ENCODE measurements at places on chromosomes 12 and 14.

DNA sequence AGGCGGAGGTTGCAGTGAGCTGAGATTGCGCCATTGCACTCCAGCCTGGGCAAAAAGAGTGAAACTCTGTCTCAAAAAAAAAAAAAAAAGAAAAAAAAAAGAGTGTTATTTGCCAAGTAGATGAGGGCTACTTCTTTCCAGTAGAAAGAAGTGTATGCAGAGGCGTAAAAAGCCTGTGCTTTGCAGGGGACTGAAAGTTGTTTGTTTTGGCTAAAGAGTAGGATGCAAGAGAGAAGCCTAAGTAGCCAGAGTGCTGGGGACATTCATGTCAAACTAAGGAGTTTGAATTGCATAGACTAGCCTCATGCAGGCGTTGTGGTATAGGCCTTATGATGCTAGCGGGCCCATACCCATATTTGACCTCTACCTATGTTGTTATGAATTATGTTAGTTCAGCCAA is 9.5 kb downstream of the HSD17B6 start:
- DNase-seq = no peak

- DNase-seq = peak; percentile 32
Observed at GRCh38 chr12:93591137-93591868, 18.8 kb downstream of the SOCS2 start.

GRCh38 chr12:4905316-4905715 is 4.4 kb upstream of the KCNA1 start:
- no peak for DNase-seq

GRCh38 chr14:70707138-70708038 is 65.7 kb downstream of the TTC9 start:
- no peak for DNase-seq

DNA sequence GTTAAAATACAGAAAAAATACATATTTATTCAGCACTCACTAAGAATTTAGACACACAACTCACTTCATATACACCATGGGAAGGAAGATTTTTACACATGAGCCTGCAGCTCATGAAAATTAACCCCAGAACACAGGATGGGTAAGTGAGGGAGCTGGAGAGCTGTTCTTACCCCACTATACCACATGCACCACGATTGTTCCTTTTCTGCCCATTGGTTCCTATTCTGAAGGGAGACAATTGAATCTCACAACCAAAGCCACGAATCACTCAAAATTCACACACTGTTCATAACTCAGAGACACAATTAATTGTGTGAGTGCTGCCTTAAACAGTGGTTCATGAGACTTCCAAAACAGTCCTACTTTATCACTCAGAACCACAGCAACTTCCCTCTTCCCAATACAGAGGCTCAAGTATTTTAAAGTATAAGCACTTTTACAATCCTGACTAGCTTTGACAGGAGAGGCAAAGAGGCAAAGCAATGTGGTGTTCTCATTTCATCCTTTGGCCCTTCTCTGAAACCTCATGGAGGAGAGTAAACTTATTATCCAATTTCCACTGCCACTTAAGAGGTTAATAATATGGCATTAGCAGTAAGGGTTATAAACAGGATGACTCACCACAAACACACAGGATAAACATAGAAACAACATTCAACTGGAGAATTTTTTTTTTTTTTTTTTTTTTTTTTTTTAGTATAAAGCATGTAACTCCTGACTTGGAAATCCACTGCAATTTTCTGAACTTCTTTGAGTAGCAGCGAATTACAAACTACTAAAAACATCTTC is 59.5 kb downstream of the ITPR2 start:
- DNase-seq = no peak

GRCh38 chr12:94618995-94619695 is 31.2 kb downstream of the TMCC3 start:
- DNase-seq = peak; percentile 33

DNA sequence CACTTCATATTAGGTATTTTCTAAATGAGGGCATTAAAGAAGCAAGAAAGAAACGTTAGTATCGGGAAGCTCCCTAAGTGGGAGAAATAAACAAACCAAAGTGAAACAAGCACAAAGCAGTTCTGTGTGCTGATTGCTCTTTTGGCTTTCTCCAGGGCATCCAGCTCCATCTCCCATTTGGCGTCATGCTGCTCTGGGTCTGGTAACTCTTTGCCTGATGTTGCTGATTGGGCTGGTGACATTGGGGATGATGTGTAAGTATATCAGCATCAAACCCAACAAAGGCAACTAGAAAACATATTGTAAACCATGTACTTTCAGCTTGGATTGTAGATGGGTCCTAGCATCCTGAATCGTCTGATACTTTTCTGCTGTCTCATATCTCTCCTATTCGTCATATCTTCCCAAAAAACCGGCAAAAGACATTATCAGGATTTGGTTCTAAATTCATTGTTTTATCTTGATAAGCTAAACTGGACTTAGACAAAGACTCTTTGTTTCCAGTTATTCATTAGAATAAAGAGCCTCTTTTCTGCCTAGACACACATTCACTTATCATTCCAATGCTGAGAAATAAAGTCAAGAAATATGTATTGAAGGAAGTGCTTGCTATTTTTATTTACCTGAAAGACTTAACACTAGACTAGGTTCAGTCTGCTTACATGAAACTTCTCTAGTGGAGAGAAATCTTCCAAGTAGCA is 2.4 kb downstream of the CLEC12B start:
- no peak for DNase-seq

DNA sequence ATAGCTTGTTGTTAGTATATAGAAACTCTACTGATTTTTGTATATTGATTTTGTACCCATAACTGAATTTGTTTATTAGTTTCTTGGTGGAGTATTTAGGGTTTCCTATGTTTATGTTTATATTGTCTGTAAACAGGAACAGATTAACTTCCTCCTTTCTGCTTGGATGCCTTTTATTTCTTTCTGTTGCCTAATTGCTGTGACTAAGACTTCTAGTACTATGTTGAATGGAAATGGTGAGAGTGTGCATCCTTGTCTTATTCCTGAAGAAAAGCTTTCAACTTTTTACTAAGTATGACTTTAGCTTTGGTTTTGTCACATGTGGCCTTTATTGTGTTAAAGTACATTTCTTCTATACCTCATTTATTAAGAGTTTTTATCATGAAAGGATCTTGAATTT is 20.9 kb downstream of the FBXW8 start:
- DNase-seq = no peak

GRCh38 chr12:131415781-131416180 is 295.1 kb upstream of the SFSWAP start:
- DNase-seq = no peak

- DNase-seq = no peak
Observed at GRCh38 chr12:1473418-1473817, 121.0 kb downstream of the FBXL14 start.

DNA sequence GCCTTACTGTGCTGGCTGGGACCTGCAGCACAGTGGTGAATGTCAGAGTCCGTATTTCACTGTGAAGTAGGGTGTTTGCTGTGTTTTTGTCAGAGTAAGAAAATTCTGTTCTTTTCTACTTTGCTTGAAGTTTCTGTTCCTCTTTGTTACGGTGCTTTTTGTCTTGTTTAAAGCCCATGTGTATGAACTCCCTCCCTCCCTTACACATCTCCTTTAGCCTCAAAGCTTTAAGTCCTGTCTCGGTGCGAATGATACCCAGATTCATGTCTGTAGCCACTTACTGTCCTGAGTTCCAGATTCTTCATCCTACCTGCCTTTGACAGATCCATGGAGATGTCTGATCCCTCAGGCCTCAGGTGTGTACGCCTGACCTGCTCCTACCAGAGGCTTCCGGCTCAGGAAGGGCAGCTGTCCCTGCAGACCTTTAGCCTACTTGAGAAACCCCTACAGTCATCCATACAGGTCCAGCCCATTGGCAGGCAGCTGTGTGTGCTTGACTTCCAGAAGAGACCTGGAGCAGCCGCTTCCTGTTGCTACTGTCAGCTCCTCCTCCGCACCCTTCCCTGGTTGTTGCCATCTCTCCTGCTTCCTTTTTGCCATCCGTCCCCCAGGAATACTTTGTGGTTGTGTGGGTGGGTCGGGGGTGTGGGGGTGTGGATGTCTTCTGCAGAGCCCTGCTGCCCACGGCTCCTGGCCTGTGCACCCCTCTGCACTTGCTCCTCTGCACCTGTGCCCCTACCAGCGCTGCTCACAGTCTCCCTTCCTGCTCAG is 72.9 kb downstream of the DDX51 start:
- DNase-seq = no peak

GRCh38 chr14:65791191-65791981 is 378.9 kb downstream of the FUT8 start:
- DNase-seq = no peak

- peak; percentile 48 for DNase-seq
Observed at GRCh38 chr14:95774265-95775160, 60.6 kb upstream of the TCL1A start.

- DNase-seq = no peak
Observed at GRCh38 chr14:77965919-77966435, 166.1 kb downstream of the ADCK1 start.

DNA sequence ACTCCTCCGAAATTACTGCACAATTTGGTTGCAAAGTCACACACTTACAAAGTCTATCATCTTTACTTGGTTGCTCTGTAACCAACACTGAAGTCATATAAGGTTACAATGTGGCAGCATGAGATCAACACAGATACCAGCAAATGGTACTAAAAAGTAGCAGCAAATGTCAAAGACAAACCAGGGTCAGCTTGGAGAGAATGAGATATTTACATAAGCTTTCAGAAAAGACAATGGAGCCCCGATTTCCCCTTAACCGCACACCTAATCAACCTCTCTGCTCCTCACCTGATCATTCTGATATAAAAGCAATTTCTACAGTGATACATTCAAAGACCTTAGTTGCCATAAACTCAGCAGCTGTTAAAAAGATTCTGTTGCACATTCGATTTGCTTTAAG is 76.4 kb upstream of the FOXN3 start:
- DNase-seq = no peak

- DNase-seq = no peak
Observed at GRCh38 chr14:85619851-85620250, 89.9 kb downstream of the FLRT2 start.

GRCh38 chr12:31368666-31369361 is 42.9 kb upstream of the SINHCAF start:
- DNase-seq = no peak

- no peak for DNase-seq
Observed at GRCh38 chr14:75214558-75214957, 38.1 kb upstream of the TMED10 start.

GRCh38 chr12:55717011-55718007 is 1.5 kb downstream of the BLOC1S1 start:
- peak; percentile 17 for DNase-seq

DNA sequence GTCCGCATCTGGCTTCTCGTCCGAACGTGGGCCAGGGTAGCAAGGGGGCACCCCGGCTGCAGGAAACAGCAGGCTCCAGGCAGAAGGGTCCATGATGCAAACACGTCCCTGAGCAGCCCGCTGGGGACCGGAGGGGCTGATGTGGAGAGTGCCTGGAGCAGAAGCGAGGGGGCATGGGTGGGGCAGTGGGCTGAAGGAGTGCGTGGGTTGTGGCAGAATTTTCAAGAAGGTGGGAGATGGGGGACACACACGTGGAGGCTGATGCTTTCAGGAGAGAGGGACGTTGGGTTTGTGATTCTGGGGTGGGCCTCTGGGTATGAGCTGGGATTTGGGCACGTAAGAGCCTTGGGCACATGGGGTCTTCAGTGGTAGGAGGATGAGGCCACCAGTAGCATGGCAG is 45.6 kb upstream of the DLK1 start:
- no peak for DNase-seq

- no peak for DNase-seq
Observed at GRCh38 chr14:22553445-22553844, 35.6 kb downstream of the DAD1 start.

GRCh38 chr14:46300765-46301164 is 350.8 kb downstream of the RPL10L start:
- no peak for DNase-seq

DNA sequence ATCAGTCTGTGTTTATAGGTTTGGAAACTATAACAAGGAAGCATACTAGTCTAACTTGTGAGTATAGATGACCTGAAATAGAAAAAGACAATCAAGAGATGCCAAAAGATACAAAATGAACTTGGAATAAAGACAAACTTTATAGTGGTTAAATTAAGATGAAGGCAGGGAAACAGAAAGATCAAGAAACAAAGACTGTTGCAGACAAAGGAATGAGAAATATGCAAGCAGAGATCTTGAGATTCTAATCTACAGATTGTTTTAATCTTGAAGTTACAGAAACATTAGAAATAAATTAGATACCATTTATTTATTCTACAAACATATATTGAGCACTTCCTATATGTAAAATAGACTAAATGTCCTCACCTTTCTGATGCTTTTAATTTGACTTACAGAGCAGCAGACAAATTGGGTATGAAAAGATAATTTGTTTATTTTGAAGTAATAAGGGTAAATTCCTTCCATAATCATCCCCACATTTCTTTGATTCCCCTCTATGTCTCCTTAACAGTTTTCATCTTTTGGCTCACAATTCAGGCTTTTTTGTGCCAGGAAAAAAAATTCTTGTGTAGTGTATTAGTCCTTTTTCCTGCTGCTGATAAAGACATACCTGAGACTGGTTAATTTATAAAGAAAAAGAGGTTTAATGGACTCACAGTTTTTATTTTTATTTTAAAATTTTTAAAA is 134.4 kb downstream of the KITLG start:
- DNase-seq = no peak

DNA sequence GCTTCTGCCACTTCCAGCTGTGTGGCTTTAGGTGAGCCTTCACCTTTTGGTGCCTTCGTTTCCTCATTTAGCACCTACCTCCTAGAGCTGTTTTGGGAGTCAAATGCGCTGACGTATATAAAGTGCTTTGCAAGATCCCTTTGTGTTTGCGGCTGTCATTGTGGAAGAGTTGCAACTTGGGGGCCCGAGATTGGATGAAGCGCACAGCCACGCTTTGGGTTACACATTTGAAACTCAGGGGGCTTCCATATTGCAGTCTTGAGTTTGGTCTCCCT is 636 bp upstream of the ARL6IP4 start:
- no peak for DNase-seq

GRCh38 chr12:47863985-47864384 is 40.8 kb downstream of the VDR start:
- no peak for DNase-seq

DNA sequence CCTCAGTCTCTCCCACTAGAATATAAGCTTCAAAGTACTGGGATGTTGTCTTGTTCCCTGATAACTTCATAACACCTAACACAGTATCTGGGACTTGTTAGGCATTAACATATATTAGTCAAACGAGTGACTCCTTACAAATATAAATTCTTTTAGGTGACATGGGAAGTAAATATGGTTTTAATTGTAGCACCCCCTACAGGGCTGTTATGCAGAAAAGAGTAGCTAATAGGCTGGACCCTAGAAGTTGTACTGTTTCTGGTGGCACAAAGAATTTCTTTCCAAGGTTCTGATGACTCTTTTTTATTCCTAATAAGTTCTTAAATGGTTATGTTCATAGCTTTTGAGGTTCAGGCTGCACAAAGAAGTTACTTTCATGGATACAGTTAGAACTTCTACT is 29.8 kb downstream of the GPATCH2L start:
- DNase-seq = no peak

GRCh38 chr12:4251216-4251891 is 22.2 kb upstream of the CCND2 start:
- DNase-seq = peak; percentile 27
